A549 treated with Mapracorat at 1 μM for 4 hours (cell line): ENCODE measurements at places on chromosomes 13 and 19. TPM values are rescaled to one million over a fixed set of nuclear protein-coding genes. Genes with fewer than 3 reads are reported as not detected.

SLITRK1 gene
- total RNA-seq, result not detected in 5 replicates

B3GNT8 gene
- 0.10 to 0.32 TPM (median 0.13 TPM) in 4 of 5 replicates, not detected in the other for total RNA-seq

LILRA6 gene
- 0.08 to 0.09 TPM in 2 of 5 replicates, not detected in the others for total RNA-seq

SSC5D gene
- total RNA-seq, result 0.53 to 0.93 TPM (median 0.61 TPM) in 5 replicates

FXYD3 gene
- total RNA-seq, result 0.26 to 0.58 TPM (median 0.36 TPM) in 5 replicates

UBE2M gene
- total RNA-seq, result 130 to 146 TPM (median 138 TPM) in 5 replicates
